AG09309 (cell line): ENCODE measurements at places on chromosomes 7 and 10.
A peak's percentile ranks its signal among the peaks of the same experiment; 100 is the strongest.

DNA sequence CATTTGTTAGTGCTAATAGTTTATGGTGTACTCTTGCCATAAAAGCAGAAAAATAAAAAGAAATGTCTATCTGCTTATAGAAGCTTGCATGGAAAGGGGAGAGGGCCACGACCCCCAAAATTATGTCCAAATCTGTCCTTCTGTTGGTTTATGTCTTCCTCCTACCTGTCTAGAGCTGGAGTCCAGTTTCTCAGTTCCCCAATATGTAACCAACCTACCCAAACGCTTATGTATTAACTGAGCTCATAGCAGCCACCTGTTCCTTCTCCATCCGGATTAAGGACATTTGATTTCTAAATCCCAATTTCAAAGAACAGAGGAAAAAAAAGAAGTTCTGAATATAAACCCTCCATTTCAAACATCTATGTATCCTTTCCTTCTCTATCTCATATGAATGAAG is 30.3 kb upstream of the TPK1 start:
- DNase-seq, result no peak

DNA sequence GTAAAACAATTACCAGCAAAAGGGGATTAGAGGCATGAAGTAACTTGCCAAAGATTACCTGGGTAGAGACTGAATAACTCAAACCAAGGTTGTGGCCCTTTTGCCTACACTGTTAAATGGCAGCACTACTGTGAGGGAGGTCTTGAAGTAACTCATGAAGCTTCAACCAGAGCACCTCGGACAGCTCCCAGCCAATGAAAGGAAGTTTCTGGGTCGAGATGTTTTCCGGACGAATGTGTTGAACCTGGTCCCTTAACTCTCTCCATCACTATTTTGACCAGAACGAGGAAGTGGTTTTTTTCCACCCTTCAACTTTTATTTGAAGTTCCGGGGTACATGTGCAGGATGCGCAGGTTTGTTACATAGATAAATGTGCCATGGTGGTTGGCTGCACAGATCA is 133.6 kb upstream of the PRKCQ start:
- DNase-seq, result no peak

- no peak for DNase-seq
These were observed 59.5 kb downstream of the SNX10 start for GRCh38 chr7:26351171-26351570.

DNA sequence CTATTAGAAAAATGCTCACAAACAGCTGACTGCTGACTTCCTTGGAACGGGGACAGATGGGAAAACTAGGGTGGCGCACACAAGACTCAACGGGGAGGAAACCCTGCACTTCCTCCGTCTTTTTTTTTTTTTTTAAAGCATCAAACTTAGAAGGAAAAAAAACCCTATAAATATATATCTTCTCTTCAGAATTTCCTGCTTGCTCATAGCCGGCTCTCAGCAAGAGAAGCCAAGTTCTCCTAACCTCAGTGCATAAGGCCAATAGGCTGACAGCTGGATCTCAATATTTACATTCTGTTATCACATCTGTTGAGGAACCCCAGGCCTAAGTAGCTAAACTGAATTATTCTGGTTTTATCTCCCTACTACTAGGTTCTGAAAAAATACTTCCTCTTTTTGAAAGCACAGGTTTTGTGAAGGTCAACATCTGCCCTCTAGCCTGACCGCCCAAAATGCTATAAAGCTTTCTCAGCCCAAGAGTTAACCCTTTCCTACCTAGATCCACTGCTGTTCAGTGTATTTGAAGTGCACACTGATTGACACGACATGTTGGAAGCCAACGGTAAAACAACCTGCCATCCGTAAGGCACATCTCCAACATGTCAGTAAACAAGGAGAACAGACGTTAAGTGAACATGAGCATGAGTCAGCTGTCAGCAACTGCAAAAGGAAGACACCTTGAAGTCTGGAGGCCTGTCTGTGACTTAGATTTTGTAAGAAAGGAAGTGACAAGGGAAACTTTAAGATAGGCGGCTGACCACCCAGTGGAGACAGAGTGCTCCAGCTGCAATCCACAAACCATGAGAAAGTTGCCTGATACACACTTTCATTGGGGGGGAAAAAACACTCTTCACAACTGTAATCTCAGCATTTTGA is 83.8 kb downstream of the EBLN1 start:
- no peak for DNase-seq

GRCh38 chr10:38038107-38038931 is 27.8 kb downstream of the ZNF33A start:
- no peak for DNase-seq

GRCh38 chr10:24210501-24210900 is 1.6 kb downstream of the KIAA1217 start:
- DNase-seq, result no peak

DNA sequence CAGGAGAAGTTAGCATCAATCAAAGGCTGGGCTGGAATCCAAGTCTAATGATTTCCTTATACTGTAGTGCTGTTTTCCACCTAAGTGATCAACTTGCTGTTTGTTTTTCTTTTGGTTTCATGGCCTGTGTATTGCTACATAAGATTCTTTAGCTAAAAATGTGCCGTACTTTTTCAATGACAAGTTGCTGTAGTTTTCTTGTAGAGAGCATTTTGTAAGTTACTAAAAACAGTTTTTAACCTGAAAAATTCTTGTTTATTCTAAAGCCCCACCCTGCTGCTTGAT is 1.3 kb downstream of the HELLS start:
- DNase-seq, result no peak

DNA sequence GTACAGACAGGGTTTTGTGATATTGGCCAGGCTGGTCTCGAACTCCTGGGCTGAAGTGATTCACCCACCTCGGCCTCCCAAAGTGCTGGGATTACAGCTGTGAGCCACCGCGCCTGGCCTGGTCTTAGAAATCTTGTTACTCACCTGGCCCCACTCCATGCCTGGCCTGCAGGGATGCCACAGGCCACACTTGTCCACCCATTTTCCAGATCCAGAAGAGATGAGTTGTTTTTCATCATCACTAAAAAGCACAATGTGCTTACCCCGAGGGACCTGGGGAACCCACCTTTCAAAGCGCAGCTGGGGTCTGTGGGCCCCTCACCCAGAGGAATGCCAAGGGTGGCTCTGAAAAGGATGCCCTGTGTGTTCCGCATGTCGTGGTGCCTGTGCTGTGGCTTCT is 134.2 kb downstream of the TACC2 start:
- DNase-seq, result no peak

- no peak for DNase-seq
These were observed 42.6 kb upstream of the C7orf33 start for GRCh38 chr7:148547951-148548350.

DNA sequence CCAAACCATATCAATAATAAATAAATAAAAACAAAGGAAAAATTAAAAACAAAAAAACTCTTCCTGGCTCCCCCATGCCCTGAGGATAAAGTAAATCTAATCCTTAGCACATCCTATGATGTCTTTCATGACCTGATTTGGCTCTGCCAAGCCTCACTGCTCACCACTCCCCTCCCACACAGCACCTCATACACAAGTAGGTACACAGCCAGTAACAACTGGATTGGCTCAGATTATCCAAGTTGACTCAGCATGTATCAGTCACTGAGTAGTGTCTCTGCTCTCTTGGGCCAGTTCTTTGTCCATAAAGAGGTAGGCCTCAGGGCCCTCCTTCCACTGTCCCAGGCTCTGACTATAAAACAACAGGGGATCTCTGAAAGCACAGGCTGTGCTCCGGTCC is 99.6 kb downstream of the STRA8 start:
- no peak for DNase-seq

- no peak for DNase-seq
These were observed 142.2 kb upstream of the TMEM196 start for GRCh38 chr7:19915596-19915995.

DNA sequence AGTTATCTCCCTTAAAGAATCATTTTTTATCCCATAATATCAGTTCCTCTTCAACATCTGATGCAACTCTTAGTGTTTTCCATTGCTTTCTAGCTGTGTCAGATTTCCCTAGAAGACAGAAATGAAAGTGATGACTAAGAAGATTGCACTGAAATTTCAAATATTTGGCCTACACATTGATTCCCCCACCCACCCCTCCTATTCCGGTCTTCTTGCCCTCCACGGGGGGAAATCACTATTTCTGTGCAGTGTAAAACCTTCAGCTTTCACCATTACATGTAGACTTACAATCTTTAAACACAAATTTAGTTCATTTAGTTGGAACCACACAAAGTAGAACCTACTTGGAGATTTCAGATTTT is 63.7 kb upstream of the IL6 start:
- peak; percentile 59 for DNase-seq
